Activated gamma-delta T cell (primary cell): ENCODE measurements at places on chromosomes 2 and 18.

GRCh38 chr18:25805939-25806338 lies 284.5 kb downstream of the SS18 start:
- no peak for DNase-seq

DNA sequence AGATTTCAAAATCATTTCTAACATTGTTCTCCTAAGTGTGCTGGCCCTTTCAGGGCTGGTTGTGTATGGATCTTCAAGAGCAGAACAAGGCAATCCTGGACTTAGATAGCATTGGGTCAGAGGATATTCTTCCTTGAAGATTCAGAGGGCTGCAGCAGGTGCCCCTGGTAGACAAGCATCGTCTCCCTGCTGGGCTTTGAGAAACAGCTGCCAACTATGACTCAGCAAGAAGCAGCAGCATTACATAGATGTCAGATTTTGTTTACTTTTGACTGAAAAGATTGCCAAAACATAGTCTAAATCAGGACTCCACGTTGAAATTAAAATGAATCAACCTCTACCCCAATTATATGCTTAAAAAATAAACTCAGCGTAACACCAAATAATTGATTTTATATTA lies 618.8 kb downstream of the SOCS6 start:
- no peak for DNase-seq

GRCh38 chr2:73418343-73418742 lies 32.7 kb downstream of the ALMS1 start:
- no peak for DNase-seq

DNA sequence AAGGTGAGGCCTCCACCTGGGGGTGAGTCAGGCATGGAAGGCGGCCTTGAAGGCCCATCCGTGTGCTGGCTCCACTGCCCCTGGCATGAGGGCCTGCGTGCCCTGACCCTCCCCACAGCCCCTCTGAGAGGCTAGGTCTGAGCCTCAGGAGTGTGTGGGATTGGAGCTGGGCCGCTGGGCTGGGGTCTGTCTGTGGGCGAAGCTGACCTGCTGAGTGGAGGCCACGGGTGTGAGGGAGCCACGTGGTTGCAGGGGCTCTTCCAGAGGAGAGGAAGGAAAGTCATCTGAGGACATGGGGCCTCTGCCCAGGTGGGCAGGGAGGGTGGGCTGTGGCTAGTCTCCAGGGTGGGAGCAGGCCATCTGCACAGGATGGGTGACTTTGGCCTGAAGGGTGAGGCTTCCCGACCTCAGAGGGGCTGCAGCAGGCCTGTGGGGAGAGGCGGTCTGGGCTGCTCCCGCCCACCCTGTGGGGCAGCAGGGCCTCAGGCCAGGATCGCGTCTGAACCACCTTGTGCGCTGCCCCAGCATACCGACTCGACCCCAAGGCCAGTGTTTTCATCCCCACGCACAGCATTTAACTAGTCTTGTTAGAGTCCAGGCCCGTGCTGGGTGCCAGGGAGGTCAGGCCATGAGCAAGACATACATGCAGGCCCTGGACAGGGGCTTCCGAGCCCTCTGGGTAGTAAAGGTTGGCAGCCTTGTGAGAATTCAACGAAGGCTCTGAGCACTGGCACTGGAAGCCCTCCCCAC lies 11.2 kb downstream of the ARHGEF4 start:
- no peak for DNase-seq

DNA sequence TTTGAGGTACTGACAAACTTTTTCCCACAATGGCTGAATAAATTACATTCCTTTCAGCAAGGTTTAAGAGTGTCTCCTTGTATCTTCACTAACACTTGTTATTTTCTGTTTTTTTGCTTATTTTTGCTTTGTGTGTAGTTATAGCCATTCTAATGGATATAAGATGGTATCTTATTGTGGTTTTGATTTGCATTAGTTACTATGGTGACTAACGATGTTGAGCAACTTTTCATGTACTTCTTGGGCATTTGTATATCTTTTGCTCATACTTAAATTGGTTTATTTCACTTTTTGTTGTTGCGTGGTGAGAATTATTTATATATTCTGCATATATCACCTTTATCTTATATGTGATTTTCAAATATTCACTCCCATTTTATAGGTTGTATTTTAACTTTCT lies 79.9 kb upstream of the FSIP2 start:
- no peak for DNase-seq

DNA sequence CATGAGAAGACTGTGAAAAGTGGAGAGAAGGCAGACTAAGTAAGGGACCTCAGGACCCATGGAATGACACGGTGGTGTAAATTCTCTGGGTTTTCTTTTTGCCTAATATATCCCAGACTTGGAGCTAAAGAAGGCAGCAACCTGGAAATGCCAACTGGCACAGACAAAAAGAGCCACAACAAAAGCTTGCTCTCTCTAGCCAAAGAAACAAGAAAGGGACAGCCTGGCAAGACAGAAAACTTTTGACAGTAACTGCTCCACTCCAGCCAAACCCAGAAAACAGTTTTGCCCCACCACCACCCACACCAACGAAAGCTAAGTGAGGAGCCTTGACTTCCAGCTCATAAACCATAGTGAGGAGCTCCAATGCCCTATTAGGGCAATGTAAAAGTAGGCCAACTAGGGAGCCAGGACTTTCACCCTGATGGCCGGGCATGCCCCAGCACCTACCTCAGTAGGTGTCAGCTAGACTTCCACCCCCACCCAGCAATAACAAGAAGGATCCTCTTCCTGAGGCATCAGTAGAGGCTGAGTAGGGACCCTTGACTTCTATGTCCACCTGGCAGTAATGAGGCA lies 35.5 kb downstream of the PELI1 start:
- DNase-seq, result no peak

GRCh38 chr2:109109342-109109741 lies 19.7 kb upstream of the SH3RF3 start:
- no peak for DNase-seq
